ENCODE measurements at places on chromosomes 3 and 15. TPM values are rescaled to one million over a fixed set of nuclear protein-coding genes. Genes with fewer than 3 reads are reported as not detected.

The IFT57 gene
- total RNA-seq: 26.3 TPM

The C3orf20 gene
- total RNA-seq: not detected

The RUBCN gene
- total RNA-seq: 9.9 TPM

The ACSBG1 gene
- not detected for total RNA-seq

The ROPN1 gene
- total RNA-seq: not detected

The SAMMSON gene
- total RNA-seq: not detected

The EHHADH gene
- 2.7 TPM for total RNA-seq

The STRIT1 gene
- not detected for total RNA-seq
